ENCODE measurements at places on chromosomes 5 and 9.

GRCh38 chr9:12224449-12224848 lies 468.7 kb upstream of the TYRP1 start:
- DNase-seq = no peak

- no peak for DNase-seq
These were observed 240.1 kb downstream of the NR2F1-AS1 start for GRCh38 chr5:93340881-93341280.

GRCh38 chr5:96049398-96050272 lies 88.0 kb upstream of the ELL2 start:
- no peak for DNase-seq

DNA sequence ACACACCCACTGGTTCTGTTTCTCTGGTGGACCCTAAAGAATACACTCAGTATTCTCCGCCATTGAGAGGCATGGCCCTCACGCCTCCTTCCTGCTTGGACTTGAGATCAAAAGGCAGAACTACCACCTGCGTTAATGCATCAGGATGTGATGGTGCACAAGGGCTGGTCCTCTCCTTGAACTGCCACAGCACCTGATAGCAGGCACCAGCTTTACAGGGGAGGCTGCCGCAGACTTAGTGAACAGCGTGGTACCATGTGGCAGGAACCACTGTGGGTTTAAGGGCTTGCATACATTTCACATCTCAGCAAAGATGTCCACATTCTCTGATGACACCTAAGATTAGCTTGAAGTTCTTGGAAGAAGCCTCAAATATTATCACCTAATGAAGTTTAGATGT lies 208.7 kb downstream of the GADD45G start:
- DNase-seq = no peak

- no peak for DNase-seq
These were observed 850.2 kb upstream of the NUDT12 start for GRCh38 chr5:104412649-104413240.

DNA sequence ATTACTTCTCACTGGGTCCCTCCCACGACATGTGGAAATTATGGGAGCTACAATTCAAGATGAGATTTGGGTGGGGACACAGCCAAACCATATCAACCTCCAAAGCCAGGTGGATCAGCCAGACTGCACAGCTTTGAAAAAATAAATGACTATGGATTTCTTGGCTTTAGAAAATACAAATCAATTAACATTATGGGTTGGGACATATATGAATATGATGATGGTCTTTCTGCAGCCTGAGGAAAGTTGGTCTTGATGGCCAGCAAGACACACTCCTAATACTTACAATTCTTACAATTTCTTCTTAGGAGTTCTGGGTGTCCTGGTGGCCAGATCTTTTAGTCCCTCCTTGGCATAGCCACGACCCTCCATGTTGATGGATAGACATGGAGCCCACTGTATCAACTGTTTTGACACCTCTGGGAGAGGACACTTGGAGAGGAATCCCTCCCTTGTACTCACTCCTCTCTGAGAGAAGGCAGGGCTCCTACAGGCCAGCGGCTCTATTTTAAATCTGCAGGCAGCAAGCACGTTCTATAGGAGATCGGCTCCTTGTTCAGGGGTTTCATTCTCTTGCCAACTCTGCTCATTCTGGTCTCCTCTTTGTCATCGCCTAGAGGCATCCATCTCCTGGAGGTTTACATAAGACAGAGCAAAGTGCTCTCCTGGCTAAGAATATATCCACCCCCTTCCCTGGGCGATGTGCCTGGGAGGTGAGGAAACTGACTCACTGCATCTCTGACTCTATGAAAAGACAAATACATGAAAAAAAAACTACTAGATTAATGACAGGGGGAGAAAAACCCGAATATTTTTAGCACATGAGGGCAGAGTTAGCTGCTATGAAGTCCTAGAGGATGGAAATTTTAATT lies 145.9 kb downstream of the CARTPT start:
- DNase-seq = no peak

DNA sequence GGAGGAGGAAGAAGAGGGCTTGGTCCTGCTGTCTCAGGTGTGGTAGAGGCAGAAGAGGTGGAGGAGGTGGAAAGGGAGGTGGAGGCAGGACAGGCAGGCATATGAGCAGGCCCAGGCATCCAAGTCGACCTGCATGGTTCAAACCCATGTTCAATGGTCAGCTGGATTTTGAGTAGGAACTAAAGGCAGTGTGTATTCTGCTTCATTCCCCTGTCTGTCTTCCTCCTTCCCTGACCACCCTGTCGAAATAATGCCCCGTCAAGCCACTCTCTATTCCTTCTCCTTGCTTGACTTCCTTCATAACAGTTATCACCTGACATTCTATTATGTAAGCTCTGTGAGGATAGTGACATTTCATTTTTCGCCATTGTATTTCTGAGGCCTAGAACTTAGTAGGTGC lies 34.8 kb downstream of the ATP6V0E1 start:
- no peak for DNase-seq

GRCh38 chr5:133635051-133635450 lies 22.7 kb upstream of the FSTL4 start:
- no peak for DNase-seq

DNA sequence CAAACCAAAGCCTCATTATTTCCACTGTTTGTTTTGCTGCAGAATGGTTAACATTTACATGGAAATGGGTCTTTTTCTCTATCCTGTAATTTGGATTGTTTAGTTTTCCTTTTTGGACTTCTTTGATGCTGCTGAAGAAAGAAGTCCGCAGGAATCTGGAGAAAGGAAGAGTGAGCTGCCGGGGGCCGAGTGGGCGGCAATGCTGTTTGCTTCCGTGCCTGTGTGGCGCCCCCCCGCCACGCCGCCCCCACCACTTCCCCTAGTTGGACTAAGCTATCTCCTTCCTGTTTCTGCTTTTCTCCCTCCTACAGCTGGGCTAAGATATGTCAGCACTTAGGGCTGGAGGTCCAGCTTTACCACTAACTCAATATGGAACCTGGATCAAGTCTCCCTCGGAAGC lies 39.7 kb downstream of the ACTL7B start:
- no peak for DNase-seq
